Stimulated activated CD4-positive, alpha-beta T cell treated with anti-CD3 and anti-CD28 coated beads, Interleukin-4, amount 100 ng/mL, for 1 hour (primary cell): ENCODE measurements at places on chromosomes 6 and 20.

- DNase-seq = no peak
Observed at GRCh38 chr6:8229915-8230756, 127.8 kb upstream of the EEF1E1 start.

DNA sequence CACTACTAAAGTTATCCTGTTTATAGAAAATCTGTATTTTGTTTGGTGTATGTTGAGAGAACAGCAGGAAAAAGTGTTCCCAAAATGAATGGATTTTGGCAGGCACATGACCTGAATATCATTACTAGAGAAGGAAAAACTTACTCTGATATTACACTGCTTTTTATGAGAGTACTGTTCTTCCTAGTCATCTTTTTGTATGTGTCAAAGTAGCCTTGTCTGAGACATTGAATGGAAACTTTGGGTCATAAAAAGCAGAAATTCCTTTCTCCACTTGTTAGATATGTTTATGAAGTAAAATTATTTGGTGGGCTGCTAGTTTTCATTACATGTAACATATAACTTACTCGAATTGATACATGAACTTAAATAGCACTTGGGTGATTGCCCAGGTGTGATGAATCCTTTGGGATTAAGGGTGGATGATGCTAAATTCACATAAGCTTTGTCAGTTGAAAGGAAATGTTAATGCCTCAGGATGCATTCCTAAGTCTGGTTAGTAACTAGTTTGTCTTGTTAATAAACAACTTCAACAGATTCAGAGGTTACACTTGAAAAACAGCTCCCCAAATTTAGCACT is 206.7 kb downstream of the CENPW start:
- DNase-seq = no peak

DNA sequence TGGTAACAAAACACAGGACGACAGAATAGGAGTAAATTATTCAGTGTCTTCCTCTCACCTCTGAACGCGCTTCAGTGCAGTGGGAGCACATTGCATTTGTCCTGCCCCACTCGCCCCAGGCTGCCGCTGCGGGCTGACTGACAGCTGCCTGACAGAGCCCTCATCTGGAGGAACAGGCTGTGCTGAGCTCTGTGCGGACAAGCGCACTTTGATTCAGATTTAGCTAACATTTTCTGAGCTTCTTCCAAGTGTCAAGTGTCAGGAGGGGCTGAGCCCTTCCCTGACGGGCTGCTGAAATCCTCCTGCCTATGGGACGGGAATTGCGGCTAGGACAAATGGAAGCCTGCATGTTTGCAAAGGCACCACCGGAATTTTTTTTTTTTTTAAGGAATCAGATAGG is 383.0 kb upstream of the CDH4 start:
- no peak for DNase-seq

- no peak for DNase-seq
Observed at GRCh38 chr6:46235242-46235641, 64.5 kb upstream of the ENPP5 start.

GRCh38 chr6:53461696-53462095 is 83.2 kb downstream of the GCLC start:
- DNase-seq = no peak

GRCh38 chr20:16676891-16677290 is 52.9 kb upstream of the SNRPB2 start:
- DNase-seq = no peak

GRCh38 chr20:62065674-62066338 is at the start of gene TAF4:
TSS of gene TAF4 (minus strand) at chr20:62065881. CDS start at chr20:62065810, 71 bp downstream.
- DNase-seq = peak; percentile 77

GRCh38 chr20:21018576-21018975 is 87.6 kb downstream of the LINC00237 start:
- DNase-seq = no peak

DNA sequence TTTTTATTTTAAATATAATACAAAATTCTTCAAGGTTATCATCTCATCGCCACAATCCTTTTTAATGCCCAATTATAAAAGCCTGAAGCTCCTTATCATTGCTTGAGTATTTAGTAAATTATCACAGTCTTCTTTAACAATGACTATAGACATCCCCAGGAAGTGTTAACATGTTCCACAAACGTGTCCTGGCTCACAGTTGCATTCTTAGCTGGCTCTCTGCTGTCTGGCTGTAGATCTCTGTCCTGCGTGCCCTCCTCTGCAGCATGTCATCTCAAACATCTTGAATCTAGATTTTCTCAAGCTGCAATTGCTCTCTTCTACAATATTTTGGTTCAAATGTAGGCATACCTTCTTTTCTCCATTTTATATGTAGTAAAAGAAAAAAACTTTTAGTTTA is 885.2 kb downstream of the EPHA7 start:
- DNase-seq = no peak

GRCh38 chr6:134701301-134701700 is 248.6 kb downstream of the ALDH8A1 start:
- DNase-seq = no peak

DNA sequence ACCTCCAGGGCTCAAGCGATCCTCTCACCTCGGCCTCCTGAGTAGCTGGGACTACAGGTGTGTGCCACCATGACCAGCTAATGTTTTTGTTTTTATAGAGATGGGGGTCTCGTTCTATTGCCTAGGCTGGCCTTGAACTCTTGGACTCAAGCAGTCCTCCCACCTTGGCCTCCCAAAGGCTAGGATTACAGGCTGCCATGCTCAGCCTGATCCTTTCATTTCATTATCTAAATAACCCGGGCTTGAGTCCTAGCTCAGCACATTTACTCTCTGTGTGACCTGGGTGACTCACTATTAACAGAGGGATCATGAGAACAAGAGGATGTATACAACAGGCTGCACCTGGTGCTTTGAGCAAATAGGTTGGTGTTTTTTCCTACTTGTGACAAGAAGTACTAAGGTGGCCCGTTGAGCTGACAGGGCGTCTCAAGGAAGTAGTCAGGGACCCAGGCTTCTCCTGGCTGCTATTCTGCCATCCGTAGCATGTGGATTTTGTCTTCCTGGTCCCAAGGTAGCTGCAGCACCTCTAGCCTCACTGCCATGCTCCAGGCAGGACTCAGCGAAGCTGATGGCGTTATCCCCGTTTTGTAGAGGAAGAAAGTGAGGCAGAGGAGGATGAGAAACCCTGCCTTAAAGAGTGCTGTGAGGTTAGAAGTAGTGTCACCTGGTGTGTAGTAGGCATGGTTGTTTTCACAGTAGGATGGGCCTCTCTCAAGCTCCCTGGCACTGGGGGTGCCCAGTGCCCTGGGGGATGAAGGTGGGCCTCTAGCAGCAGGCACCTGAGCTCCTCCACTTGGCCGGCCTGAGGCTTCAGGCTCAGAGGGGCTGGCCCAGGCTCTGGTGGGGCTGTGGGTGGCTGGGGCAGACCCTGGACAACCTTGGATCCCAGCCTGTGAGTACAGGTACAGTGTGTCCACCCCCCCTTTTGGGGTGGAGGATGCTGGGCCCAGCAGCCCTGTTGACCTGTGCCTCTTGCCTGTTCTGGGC is 62.4 kb downstream of the ADNP start:
- DNase-seq = no peak

DNA sequence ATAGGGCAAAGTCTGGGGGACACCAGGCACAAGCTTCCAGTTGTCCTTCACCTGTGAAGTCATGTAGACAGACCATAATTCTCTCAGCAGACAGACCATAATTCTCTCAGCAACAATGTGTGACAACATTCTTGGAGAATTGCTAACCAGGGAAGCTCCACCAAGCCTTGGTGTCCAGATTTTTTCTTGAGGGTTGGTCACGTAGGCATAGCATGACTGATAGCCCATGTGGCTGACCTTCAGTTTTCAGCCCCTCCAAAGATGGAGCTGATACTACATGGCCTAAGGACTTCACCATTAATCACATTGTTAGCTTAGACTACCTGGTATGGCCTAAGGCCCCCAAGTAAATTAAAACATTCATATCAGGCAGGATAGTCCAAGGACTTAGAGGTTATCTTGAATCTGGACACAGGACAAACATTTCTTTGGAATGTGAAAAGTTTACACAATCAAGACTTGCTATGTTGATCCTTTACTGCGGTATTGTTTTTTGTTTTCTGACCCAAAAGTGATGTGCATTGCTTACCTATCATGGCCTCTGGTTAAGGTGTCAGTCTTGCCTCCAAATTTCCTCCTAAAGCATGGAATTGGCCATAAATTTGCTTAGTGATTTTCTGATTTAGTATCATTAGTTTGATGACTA is 76.9 kb downstream of the CEP57L1 start:
- DNase-seq = no peak

DNA sequence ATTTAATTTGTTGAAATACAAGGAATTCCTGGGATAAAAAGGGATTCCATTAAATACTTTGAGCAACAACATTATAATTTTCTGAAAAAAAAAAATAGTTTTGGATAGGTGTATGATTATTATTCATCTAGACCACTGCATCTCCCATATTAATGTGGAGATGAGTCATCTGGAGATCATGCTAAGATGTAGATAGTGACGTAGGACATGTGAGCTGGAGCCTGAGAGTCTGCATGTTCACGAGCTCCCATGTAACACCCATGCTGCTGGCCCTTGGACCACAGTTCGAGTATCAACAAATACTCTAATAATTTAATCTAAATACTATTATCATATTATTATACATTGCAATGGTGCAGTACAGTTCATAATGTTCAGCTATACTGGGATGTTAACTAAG is 91.6 kb downstream of the EPM2A start:
- no peak for DNase-seq
